ENCODE measurements at places on chromosomes 1 and 21.

DNA sequence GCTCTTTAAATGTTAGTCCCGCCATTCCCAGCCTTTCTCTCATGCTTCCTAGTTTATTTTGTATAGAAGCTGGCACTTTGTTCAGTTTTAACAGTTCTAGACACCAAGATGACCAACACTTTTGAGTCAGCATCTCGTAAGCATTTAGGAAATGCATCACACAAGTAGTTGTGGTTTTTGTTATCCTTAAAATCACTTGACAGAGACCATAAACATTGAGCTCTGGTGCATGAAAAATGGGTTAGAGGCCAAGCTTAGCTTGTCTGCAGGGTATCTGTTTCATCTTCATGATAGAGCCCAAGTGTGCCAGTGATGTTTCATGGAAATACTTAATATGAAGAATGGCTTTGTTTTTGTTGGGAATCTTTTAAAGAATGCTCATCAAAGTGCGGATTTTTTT, 159.7 kb downstream of the DISP1 start:
- no peak for DNase-seq

DNA sequence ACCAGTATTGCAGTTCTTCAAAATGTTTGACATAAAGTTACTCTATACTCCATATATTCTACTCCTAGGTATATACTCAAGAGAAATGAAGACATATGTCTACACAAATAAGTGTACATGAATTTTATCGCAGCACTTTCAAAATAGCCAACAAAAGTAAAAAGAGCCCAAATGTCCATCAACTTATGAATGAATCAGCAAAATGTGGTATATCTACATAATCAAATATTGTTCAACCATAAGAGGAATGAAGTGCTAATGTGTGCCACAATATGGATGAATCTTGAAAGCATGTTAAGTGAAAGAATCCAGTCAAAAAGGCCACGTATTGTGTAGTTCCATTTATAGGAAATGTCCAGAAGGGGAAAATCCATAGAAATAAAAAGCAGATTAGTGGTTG, 98.6 kb upstream of the F3 start:
- DNase-seq, result no peak

- no peak for DNase-seq
These were observed 2.8 kb downstream of the ST6GALNAC5 start for GRCh38 chr1:76870037-76870436.

DNA sequence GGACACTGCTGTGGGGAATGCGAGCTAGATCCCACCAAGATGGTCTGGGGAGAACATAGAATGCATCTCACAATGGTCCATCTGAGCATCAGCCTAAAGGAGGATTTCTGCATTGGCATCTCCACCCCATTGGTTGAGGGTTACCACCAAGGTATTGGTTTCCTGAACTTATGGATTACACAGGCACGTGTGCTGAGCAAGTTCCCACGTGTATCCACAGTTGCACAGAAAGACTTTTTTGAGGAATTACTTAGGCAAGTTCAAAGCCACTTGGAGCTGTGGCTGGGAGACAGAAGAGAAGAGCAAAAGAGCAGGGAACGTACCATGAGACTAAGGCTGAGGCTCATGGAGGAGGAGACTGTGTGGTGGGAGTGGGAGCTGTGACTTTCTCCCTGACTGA, 43.1 kb downstream of the KCNA2 start:
- no peak for DNase-seq

DNA sequence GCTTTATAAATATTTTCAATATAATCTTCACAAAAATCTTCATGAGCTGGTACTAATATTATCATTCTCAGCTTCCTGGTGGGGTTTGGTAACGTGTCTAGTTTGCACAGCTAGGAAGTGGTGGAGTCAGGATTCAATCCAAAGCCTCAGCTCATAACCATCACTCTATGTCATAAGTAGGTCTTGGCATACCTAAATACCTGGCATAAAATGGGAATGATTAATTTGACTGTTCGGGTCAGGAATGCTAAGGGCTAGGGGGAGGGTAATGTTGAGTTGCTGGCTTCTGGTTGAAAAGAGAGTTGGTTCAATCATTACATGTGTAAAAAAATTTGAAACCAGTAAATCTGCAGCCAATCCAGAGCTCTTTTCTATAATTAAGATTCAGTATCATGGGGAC, 5.6 kb upstream of the SAMSN1 start:
- no peak for DNase-seq

- peak; percentile 31 for DNase-seq
These were observed 135.1 kb upstream of the F3 start for GRCh38 chr1:94676686-94677085.

- DNase-seq, result no peak
These were observed 2.5 kb downstream of the RIIAD1 start for GRCh38 chr1:151723726-151724370.

GRCh38 chr1:1677718-1678580, 14.6 kb downstream of the SLC35E2B start:
- no peak for DNase-seq

DNA sequence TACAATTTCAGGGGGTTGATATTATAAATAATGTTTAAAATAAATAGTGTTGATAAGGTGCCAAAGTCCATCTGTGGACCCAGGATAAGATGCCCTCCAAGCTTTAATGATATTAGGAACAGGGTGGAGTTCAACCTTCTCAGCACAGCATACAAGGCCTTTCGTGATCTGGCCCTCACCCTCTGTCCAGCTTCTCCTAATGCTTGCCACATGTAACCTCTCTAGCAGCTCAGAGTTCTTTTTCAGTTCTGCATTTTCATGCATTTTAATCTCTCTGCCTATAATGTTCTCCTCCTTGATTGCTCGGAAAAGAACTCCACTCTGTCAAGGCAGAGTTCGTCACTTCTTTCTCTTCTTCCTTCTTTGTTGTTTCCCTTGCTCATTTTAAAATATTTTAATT, 21.4 kb upstream of the SMAP2 start:
- DNase-seq, result no peak

GRCh38 chr1:208500375-208500774, 256.2 kb upstream of the PLXNA2 start:
- no peak for DNase-seq

DNA sequence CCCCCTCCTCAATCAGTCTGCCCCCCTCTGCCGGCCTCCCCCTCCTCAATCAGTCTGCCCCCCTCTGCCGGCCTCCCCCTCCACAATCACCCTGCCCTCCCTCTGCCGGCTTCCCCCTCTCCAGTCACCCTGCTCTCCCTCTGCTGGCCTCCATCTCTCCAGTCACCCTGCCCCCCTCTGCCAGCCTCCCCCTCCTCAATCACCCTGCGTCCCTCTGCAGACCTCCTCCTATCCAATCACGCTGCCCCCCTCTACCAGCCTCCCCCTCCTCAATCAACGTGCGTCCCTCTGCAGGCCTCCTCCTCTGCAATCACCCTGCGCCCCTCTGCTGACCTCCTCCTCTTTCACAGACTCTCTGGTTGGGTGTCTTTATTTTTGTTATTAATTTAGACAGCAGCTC, 11.5 kb upstream of the C1orf198 start:
- peak; percentile 49 for DNase-seq

GRCh38 chr1:244605835-244606370, 47.0 kb upstream of the DESI2 start:
- DNase-seq, result no peak

GRCh38 chr1:19053486-19053885, 97.0 kb upstream of the IFFO2 start:
- DNase-seq, result no peak

DNA sequence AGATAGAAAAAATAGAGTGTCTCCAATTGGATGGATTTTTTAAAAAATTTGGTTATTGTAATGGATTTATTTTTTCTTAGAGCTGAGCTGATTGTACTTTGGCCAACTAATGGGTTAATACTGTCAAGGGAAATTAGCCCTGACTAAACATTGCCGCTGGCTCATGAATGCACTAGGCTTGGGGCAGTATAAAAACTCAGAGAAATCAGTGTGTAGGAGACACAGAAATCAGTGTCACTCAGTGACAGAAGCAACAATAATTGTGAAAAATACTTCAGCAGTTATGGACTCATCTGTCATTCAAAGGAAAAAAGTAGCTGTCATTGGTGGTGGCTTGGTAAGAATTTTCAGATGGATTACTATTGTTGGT, at the start of gene KMO:
KMO (plus strand) TSS at position 217 of the 370 bp plus-strand sequence; CDS start at position 284, 67 bp downstream.
- no peak for DNase-seq

DNA sequence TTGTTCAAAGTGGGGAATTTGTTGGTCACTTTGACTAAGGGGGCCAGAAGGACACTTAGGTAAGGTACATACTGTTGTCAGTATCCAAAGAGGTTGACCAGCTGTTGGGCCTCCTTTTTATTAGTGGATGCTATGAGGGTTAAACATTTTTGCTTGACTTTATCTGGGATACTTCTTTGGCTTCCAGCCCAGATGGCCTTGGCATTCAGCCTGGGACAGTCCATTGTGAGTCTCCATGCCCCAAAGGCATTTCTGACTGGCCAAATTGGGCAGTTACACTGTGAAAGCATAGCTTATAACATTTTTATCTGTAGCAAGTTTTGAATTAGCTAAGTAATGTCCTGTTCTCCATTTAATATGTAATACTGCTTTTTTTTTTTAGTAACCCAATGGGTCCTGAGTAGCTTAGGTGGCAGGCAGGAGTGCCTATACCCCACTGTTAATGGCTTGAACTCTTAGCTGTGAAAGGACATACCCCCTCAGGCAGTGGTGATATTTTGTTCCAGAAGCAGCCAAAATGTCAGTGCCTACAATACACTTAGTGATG, 35.4 kb upstream of the CD1D start:
- DNase-seq, result no peak

- no peak for DNase-seq
These were observed 11.5 kb downstream of the ZMYM4 start for GRCh38 chr1:35280006-35280405.

- DNase-seq, result no peak
These were observed 4.1 kb upstream of the TRAF3IP3 start for GRCh38 chr1:209751627-209752231.

- DNase-seq, result no peak
These were observed 163.3 kb downstream of the DHRS3 start for GRCh38 chr1:12454406-12455391.

GRCh38 chr1:203318229-203318517, 12.9 kb downstream of the BTG2 start:
- DNase-seq, result no peak

- DNase-seq, result no peak
These were observed 66.6 kb upstream of the ADAMTS5 start for GRCh38 chr21:27033471-27033870.

GRCh38 chr1:2248854-2249558, 20.9 kb downstream of the SKI start:
- DNase-seq, result no peak

- DNase-seq, result peak; percentile 74
These were observed 91.5 kb downstream of the IER5 start for GRCh38 chr1:181179987-181180365.

DNA sequence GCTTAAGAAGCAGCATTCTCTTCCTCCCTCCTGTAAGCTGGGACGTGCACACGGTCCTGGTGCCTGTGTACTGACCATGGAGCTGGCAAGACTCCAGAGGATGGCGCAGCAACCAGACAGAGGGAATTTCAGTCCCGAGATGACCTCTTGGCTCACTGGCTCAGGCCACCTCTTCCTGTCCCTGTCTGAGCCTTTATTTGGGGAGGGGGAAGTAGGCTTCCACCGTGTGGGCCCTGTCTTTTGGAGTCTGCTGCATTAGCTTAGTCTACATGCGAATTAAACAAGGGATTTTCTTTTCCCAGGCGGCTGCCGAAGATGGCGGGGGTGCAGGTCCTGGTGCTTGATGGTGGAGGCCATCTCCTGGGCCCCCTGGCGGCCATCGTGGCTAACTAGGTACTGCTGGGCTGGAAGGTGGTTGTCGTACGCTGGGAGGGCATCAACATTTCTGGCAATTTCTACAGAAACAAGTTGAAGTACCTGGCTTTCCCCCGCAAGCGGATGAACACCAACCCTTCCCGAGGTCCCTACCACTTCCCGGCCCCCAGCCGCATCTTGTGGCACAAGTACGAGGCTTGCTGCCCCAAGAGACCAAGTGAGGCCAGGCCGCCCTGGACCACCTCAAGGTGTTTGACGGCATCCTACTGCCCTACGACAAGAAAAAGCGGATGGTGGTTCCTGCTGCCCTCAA, 10.2 kb downstream of the IL24 start:
- DNase-seq, result peak; percentile 44

DNA sequence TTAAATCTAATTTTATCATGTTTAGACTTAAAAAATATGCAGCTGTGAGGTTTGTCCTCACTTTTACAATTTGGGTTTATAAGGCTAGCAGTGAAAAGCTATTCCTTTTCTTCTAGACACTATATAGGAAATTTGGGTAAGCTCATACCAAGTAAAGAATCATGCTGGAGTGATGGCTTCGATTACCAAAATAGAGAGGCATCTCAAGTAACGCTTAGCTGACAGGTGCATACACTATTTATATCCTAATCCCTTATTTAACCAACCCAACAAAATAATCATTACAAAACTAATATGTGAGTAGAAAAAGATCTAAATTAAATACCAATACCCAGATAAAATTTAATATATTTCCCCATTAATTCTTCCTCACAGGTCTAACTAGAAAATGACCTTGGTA, 193.2 kb downstream of the LHX8 start:
- no peak for DNase-seq

DNA sequence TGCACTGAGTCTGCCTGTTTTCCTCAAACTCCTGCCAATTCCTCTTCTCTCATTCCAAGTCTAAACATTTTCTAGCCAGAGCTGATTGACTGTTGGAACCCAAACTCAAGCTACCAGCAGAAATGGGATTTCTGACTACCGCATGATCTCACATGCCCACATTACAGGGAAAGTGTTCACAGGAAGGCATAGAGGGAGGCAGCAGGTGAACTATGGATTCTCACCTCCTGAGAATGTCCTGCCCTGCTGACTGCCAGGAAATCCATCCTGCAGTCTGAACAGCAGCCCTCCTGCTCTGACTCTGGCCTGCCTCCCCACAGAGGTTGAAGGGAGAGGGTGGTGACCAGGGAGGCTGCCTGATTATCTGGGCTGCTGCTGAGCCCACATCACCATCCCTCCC, 22.5 kb downstream of the IQGAP3 start:
- DNase-seq, result no peak

- DNase-seq, result no peak
These were observed 51.9 kb downstream of the LDLRAD2 start for GRCh38 chr1:21863981-21864380.

DNA sequence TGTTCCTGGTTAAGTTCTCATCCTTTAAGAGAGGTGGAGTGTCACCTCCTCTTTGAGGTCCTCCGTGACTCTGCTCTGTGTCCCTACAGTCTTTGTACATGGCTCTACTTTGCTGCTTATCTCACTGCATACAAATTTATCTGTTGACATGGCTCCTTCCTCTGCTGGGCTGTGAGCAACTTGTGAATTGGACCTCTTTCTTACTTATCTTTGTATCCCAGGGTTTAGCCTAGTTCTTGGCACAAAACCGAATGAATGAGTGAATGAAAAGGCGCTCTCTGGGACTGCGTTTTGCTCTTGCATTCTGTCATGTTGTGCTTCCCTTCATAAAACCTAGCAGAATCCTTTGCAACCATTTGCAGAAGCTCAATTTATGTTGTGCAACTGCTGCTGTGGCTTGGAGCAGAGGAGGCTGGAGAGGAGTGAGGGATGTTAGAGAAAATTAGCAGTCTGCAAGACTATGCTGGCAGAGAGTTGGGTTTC, 12.4 kb downstream of the SLC26A9 start:
- DNase-seq, result no peak
